ENCODE measurements at places on chromosomes 3 and 15.

DNA sequence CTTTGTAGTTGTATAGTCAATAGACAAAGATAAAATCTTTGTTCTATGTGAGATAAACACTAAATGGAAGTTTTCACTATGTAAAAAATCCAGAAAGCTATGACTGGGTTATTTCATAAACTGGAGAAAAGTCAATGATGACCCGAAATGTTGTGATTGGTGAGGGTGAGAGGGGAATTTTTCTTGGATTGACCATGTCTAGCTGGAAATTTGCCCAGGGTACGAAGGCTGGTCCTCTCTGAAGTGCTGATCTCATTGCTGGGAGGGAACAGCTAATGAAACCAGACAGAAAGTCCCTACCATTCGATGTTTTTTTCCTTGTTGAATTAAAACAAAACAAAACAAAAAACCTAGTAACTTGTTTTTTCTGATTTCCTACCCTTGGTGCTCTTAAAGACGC lies 14.3 kb downstream of the TPRG1 start:
- DNase-seq, result no peak

- DNase-seq, result no peak
Measured at GRCh38 chr3:39467394-39468107, at the start of gene MOBP. Gene MOBP, plus strand, starts transcription at chr3:39467680. Its CDS starts 34,390 bp downstream, at chr3:39502070.

- no peak for DNase-seq
Measured at GRCh38 chr15:50857763-50858162, 50.7 kb upstream of the AP4E1 start.

GRCh38 chr15:73951601-73952000 lies 25.3 kb downstream of the LOXL1 start:
- DNase-seq, result no peak

GRCh38 chr15:44682211-44682610 lies 18.7 kb upstream of the SPG11 start:
- DNase-seq, result no peak

DNA sequence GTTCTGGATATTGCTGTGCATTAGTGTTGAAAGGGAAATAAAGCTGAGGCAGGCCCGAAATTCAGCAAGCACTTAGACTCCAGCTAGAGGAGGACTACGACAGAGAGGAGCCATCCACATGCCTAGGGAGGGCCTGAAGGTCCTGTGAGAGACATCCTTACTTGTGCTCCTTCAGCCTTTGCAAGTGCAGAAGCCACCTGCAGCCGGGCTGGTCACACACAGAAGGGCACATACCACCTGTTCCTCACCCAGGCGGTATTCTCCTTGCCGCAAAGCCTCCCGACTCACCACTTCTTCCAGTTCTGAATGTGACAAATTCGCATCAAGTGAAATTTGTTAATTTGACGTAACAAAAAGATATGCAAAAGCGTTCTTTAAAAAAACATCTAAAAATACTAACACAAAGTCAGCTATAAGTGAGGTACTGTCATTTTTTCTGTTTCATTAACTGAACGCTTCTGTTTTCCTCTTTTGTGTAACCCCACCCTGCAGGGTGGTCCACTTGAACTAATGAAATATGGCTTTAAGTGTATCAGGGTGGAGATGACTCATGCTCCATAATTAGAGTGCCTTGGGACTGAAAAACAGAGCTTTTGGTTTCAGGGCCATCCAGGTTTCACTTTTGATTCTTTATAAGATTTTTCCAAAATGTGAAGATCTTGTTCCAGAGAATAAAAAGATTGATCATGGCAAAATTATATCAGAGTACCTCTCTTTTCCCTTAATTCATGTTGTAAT lies 467.9 kb upstream of the ATP11B start:
- DNase-seq, result no peak

- DNase-seq, result no peak
Measured at GRCh38 chr15:69476704-69477473, 24.3 kb downstream of the RPLP1 start.

DNA sequence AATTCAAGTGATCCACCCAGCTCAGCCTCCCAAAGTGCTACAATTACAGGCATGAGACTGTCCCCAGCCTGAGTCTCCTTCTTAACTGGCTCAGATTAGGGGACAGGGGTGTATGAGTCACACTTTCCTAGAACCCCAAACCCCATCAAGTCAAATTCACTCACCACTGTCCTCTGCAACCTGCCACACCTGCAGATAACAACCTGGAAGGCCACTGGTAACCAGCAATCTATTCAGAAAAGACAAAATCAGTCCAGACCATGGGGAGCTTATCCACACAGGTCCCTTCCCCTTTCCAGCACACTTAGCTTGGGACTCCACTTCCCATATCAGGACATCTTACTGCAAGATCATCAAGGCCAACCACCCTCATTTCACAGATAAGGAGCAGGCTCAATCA lies 6.4 kb downstream of the WDR73 start:
- no peak for DNase-seq
